ENCODE measurements at places on chromosomes 7 and 10.

DNA sequence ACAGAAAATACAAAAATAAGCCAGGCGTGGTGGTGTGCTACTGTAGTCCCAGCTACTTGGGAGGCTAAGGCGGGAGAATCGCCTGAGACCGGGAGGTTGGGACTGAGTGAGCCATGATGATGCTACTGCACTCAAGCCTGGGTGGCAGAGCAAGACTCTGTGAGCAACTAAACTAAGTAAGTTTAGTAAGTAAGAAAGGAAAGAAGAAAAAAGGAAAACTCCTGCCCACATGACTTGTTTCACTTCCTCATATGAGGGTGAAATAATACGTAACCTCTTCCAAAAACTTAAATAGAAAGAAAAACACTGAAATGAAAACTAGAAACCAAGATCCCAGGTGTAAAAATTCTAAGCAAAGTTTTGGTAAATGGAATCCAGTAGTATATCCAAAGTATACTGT is 79.6 kb downstream of the LARP4B start:
- DNase-seq = no peak

DNA sequence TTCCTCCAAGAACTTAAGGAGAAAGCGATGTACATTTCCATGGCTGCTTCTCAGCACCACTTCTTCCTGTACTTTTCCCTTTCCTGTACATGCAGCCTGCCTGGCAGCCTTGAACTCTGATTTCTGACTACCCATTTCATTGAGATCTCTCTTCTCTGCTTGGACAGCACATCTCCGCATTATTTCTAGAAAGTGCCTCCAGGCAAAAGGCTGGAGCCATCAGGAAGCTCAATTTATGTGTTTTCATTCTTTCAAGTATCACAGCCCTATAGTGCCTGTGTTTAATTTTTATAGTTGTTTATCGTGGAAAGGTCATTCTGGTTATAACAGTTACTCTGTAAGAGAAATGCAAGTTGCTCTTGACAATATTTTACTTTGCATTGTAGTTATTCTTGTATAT is 688.0 kb upstream of the ANKRD30A start:
- no peak for DNase-seq

DNA sequence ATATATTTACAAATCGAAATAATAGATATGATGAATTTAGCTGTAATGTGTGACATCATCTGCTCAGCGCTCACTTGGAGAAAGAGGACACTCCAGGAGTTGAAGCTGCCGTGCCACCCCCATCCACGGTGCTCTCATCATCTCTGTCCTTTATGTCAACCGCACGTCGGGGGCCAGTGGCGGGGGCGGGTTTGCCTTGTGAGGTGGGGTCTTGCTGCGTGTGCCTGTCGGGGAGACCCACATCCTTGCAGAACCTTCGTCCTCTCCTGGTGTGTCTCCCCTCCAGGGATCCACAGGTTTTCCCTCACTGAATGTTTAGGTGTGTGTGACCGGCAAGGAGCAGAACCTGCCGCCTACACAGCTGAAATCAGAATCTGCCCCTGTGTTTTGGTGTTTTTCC is 71.6 kb downstream of the INPP5A start:
- DNase-seq = no peak

- DNase-seq = no peak
Observed at GRCh38 chr10:102919246-102919959, 1.3 kb downstream of the CNNM2 start.

Measured in HT1080 (cell line).